Foreskin fibroblast (primary cell): ENCODE measurements at places on chromosomes 1 and 21.

DNA sequence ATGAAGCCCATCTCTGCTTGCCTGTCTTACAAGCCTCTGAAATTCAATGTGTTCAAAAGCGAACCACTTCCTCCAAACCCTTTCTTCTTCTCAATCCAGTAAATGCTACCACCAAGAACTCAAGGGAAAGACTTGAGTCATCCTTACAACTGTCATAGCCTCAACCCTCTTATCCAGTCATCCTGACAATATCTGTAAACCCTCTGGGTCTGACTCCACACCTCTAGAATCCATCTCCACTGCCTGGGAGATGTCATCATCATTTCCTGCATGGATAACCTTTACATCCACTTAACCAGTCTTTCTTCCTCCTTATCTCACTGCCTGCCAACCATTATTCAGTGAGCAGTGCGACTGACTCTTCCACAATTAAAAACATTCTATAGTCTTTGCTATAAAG, 441.1 kb downstream of the SETD4 start:
- peak; percentile 83 for DNase-seq

GRCh38 chr1:178168536-178168935, 74.6 kb downstream of the RASAL2 start:
- peak; percentile 20 for DNase-seq

GRCh38 chr1:218845589-218845988, 328.1 kb upstream of the LYPLAL1 start:
- DNase-seq = no peak

- DNase-seq = no peak
These were observed 37.0 kb downstream of the PATJ start for GRCh38 chr1:61779231-61779630.

- no peak for DNase-seq
These were observed 2.6 kb downstream of the PDE4B start for GRCh38 chr1:65795311-65795710.

- no peak for DNase-seq
These were observed 26.4 kb downstream of the GNG4 start for GRCh38 chr1:235622936-235623779.

GRCh38 chr1:59678040-59678439, 136.7 kb upstream of the HOOK1 start:
- no peak for DNase-seq
